ENCODE measurements at places on chromosomes 1 and 21.

DNA sequence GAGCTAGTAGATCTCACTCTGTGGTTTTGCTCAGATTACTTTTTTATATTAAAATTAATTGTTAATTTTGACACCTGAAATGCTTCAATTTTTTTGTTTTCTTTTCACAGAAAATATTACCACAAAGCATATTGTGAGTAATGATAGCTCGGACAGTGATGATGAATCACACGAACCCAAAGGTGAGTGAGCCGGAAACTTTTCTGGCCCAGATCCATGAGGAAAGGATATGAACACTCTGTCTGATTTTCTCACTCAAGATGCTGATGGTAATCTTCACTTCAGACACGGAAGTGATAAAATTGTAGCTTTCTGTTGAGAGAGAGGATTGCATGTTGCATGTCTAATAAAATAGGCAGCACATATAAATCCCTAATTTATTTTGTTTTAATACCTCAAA, 121.8 kb downstream of the PLA2G4A start:
- DNase-seq, result no peak

DNA sequence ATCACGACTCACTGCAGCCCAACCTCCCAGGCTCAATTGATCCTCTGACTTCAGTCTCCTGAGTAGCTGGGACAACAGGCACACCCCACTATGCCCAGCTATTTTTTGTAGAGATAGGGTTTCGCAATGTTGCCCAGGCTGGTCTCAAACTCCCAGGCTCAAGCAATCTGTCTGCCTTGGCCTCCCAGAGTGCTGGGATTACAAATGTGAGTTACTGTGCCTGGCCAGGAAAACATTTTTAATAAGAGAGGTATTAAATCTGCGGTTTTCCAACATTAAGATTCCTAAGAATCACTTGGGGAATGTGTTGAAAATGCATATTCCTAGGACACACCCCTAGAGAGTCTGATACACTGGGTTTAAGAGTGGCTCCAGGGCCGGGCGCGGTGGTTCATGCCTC, 8.7 kb downstream of the CSF1 start:
- DNase-seq, result no peak

GRCh38 chr1:226893936-226894335, 23.5 kb downstream of the PSEN2 start:
- no peak for DNase-seq

GRCh38 chr1:212531796-212532195, 76.8 kb upstream of the ATF3 start:
- no peak for DNase-seq

DNA sequence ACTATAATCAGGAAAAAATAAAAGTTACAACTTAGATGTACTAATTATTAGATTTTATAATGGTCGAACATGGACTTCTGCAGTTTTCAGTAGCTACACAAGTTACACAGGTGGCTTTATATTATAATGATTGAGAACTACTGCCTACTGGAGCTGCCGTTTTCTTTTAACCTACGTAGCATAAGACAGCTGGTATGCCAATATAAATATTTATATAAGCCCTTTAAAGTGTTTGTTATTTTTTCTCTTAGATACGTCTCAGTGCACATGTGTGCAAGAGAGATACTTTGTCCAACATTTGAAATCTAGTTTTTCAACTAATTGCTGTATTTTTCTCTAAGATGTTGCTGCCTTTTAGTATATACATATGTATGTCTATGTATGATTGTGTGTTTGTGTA, 42.4 kb downstream of the PDC start:
- no peak for DNase-seq

DNA sequence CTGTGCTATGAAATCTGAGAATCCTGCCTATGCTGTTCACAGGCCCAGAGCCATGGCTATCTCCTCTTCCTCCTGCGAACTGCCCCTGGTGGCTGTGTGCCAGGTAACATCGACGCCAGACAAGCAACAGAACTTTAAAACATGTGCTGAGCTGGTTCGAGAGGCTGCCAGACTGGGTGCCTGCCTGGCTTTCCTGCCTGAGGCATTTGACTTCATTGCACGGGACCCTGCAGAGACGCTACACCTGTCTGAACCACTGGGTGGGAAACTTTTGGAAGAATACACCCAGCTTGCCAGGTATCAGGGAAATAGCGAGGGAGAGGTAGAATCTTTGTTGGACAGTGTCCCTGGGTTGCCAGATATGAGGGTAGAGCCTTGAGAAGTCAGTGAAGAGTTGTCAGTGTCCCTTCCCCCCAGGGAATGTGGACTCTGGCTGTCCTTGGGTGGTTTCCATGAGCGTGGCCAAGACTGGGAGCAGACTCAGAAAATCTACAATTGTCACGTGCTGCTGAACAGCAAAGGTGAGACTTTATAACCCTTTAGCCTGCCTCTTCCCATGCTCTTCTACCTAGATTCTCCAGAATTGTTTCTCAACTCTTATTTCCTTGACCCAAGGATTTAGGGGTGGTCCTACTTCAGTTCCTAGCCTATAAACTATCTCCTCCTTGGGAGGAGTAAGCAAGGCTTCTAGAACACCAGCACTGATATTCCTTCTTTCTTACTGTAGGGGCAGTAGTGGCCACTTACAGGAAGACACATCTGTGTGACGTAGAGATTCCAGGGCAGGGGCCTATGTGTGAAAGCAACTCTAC, 1.4 kb downstream of the NIT1 start:
- DNase-seq, result peak; percentile 90

- DNase-seq, result no peak
Measured at GRCh38 chr1:14568716-14569355, 29.6 kb upstream of the KAZN start.

GRCh38 chr1:234659538-234659937, 49.6 kb upstream of the IRF2BP2 start:
- DNase-seq, result peak; percentile 76

DNA sequence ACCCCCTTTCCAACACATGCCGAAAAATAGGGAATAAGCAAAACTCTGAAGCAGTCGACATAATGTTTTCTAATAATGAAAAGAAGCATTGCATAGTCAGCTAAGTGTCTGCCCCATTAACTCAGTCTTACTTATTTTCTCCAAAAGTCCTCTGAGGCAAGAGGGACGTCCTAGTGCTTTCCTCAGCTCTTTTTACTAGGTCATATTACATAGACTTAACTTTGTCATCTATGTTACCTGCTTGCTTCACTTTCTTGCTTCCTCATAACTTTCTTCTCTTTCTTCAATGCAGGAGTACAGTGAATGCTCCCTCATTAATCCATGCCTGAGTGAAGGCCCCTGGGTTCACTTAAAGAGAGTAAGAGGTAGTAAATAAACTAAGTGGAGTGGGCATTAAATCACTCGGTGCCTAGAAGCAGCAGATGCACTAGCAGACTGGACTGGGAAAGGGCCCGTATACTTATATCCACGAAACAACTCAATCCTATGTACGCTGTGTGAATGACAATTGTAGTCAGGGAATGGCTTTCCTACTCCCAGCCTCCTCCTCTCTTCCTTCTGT, 210.5 kb upstream of the SPAG17 start:
- no peak for DNase-seq

- no peak for DNase-seq
Measured at GRCh38 chr1:70760154-70760553, 287.5 kb downstream of the PTGER3 start.

GRCh38 chr1:36199934-36200741, 24.1 kb upstream of the THRAP3 start:
- no peak for DNase-seq

DNA sequence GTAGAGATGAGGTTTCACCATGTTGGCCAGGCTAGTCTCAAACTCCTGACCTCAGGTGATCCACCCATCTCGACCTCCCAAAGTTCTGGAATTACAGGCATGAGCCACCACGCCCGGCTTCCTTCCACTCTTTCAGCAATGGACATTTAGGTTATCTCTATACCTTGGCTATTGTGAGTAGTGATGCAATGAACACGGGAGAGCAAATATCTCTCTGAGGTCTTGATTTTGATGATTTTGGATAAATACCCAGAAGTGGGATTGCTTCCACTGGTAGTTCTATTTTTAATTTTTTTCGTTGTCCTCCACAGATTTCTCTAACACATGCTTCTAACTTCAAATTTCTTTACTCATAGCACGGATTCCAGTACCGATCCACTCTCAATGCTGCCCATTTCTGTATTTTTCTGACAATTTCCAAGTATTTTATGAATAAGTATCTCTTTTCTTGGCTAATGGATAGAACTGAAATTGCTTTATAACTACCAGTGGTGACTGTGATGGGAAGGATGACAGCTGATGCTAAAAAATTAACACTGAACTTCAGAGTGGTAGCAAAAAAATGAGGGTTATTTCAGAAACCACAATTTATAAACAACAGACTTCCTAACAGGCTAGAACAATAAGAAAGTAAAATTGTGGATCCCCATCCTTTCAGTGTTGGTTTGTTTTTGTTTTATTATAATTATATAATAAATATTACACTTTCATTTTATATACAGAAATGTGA, 327.5 kb upstream of the RUNX1 start:
- no peak for DNase-seq

DNA sequence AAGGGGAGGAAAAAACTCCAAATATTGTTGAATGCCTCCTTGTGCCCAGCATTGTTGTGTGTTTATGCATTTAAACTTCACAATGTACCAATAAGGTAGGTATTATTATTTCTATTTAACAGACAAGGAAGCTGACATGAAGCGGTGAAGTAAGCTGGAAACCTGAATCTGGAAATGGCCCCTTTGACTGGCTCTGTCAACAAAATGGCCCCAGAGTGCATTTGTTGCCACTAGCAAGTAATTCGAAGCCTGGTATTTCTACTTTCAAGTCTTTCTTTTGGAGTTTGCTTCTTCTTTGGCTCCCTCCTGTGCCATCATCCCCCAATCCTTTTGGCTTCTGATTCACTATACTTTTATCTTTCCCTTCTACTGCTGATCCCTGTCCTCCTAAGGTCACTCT, 23.1 kb downstream of the CRYZL1 start:
- DNase-seq, result no peak

DNA sequence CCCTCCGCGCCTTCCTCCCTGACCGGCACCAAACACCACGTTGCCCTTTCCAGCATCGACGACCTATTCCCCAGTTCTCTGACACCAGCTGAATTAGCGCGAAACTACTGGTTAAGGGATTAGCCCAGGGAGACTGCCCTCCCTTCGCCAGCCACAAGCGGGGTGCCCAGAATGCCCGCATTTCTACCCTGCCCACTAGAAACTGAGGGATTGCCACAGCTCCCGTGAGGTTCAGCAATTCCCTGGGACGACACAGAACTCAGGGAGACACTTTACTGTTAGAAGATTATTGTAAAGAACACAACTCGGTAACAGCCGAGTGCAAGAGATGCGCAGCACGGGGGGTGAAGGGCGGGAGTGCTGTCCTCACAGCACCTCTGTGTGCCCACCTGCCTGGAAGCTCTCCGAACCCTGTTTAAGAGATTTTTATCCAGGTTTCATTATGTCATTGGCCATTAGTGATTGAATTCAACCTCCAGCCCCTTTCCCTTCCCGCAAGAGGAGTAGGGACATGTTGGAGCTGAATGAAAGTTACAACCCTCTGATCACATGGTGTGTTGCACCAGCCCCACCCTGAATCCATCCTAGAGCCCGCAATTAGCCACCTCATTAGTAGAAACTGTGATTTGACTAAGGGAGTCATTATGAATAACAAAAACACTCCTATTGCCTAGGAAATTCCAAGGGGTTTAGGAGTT, 15.8 kb upstream of the RIPPLY3 start:
- no peak for DNase-seq

GRCh38 chr1:208243967-208244916, at the start of gene PLXNA2:
PLXNA2 (minus strand) TSS chr1:208244384; CDS start chr1:208217922, 26,462 bp downstream.
- DNase-seq, result no peak

- peak; percentile 71 for DNase-seq
Measured at GRCh38 chr1:69711190-69711930, 143.6 kb downstream of the LRRC7 start.

DNA sequence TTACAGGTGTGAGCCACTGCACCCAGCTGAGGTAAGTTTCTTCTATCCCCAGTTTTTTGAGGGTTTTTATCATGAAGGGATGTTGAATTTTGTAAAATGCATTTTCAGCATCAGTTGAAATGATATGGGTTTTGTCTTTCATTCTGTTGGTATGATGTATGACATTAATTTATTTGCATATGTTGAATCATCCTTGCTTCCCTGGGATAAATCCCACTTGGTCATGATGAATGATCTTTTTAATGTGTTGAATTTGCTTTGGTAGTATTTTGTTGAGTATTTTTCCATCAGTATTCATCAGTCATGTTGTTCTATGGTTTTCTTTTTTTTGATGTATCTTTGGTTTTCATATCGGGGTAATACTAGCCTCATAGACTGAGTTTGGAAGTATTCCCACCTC, 141.0 kb downstream of the RPS6KC1 start:
- DNase-seq, result no peak

GRCh38 chr1:99754697-99755096, 11.7 kb downstream of the FRRS1 start:
- no peak for DNase-seq

DNA sequence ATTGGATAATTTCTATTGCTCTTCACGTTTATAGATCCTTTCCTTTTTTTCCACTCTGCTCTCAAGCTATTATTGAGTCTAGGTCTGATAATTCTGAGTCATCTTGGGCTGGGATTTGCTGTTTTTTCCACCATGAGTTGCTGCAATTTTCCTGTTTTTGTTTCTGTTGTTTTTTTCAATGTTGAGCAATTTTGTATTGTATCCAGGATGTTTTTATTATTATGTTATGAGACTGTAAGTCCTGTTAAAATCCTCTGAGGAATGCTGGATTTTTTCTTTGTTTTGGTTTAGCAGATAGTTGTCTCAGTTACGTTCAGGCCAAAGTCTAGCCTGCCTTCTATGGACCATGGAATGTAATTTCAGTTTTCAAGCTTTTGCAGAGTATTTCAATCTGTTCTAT, 13.0 kb upstream of the SLC35A3 start:
- DNase-seq, result peak; percentile 59

- DNase-seq, result no peak
Measured at GRCh38 chr1:89904219-89904980, 83.6 kb downstream of the LRRC8D start.

- DNase-seq, result no peak
Measured at GRCh38 chr1:24903560-24903954, 26.5 kb downstream of the RUNX3 start.

DNA sequence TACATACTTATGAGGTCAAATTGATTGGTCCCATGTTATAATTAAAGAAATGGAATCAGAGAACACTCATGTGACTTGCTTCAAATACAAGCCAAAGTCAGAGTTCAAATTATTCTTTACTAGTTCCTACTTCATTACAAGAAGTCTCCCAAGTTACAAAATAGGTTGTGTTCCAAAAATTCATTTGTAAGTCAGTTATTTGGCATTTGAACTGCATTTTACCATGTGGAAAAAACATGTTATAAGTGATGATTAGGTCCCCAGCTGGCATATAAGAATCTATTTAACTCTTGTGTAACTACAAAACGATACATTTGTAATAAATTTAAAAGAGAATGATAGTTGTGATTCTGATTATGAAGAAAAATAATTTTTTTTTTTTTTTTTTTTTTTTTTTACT, 124.1 kb downstream of the DISP1 start:
- no peak for DNase-seq

Data from large intestine (tissue), 12 donors.